Kidney epithelial cell (primary cell): ENCODE measurements at places on chromosomes 16 and 17.

DNA sequence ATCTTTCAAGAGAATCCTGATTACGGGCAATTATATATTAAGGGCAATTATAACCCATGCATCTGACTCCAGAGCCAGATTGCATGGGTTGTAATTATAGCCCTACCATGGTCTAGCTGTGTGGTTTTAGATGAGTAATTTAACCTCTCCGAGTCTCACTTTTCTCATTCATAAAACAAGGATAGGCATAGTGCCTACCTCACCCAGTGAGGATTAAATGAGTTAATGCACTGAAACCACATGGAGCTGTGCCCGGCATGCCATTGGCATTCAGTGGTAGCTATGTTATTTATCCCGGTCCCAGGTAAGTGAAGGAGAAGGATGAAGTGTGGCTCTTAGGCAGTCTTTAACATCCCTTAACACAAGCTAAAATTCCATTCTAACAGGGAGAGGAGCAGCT lies 6.3 kb downstream of the SNX20 start:
- DNase-seq, result no peak

DNA sequence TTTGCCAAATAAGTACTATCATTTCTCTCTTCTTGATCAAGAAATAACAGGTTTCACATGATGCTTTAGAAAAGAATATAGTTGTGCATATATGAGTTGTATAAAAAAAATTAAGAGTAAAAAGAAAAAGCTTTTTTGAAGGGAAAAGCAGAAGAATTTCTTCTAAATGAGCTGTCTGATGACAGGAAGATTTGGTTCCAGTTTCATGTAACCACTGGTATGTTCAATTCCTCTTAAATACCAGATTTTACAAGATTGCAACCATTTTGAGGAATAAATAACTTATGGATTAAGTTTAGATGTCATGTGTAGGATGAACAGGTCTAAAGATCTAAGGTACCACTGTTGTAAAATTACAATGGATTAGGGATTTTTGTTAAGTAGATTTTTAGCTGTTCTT lies 45.0 kb downstream of the VMP1 start:
- no peak for DNase-seq

DNA sequence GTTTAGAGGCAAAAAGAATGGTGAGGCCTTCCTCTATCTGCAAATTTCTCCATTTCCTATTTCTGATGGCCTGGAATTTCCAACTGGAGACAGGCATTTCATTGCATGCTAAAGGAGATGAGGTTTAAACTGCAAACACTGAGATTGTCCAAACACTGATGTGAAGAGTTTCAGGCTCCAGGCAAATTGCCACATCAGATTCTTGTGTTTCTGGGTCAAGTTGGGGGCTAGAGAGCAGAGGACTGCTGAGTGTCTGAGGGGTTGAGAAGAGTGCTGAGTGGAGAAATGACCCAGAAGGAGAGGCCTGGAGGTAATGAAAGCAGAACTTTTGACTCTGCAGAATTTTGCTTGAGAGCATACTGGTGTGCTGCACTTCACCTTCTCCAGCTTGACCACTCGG lies 216.7 kb upstream of the MPHOSPH6 start:
- no peak for DNase-seq

- DNase-seq, result no peak
Measured at GRCh38 chr17:3955673-3955988, 8.6 kb downstream of the ATP2A3 start.

GRCh38 chr16:58409316-58409973 lies 17.2 kb downstream of the GINS3 start:
- peak; percentile 56 for DNase-seq

GRCh38 chr16:19808061-19808641 lies 76.5 kb downstream of the GPRC5B start:
- no peak for DNase-seq

- DNase-seq, result no peak
Measured at GRCh38 chr16:54026456-54026855, 260.1 kb downstream of the IRX3 start.

- DNase-seq, result peak; percentile 50
Measured at GRCh38 chr16:11632455-11632939, 35.8 kb upstream of the SNN start.

- no peak for DNase-seq
Measured at GRCh38 chr17:33779234-33779591, 475.9 kb upstream of the CCL2 start.

GRCh38 chr17:59371416-59372100 lies 40.1 kb downstream of the YPEL2 start:
- DNase-seq, result no peak

DNA sequence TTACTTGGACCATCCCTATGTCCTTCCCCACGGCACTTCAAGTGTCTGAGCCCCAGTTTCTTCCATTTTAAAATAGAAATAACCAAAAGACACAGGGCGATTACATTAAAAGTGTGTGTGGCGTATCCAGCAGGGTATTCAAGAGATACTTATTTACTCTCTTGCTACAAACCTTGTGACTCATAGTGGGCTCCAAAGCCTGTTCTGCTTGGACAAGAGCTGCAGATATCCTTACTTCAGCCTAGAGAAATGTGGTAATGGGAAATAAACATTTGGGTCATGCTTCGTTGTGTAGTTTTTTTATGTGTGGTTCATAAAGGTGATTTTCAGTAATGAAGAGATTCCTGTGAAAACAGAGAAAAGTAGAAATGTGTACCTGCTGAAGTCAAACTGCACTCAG lies 288.9 kb upstream of the CDH11 start:
- peak; percentile 54 for DNase-seq

DNA sequence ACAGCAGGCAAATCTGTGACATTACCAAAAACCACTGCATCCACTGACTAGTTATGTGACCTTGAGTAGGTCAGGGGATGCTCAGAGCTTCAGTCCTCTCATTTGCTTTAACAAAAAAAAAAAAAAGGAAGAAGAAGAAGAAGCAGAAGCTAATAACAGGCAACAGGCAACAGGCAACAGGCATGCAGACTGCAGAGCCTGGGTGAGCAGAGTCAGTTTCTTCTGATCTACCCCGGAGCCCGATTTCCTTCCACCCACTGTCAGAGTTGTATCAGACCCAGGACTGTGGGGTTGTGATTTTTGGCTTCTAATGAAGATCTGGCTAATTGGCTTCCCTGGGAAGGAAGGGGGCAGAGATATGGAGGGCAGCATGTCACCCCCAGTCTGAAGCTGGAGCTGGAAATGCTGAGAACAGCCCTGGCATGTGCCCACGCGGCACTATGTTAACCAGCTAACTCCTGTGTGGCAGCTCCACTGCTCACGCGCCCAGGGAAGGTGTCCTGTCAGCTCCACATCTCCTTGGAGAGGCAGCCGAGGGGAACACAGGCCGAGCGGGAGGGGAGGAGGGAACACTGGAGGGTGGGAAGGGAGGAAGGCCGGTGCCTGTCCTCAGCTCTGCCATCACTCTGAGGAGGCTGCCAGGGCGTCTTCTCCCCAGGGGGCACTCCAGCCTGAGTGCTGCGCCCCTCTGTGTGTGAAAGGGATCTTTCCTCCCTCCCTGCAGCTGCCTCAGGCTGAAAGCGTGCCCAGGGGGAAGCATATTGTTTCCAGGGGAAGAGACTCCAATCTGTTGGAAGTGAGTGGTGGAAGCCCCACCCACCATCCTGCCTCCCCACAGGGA lies 17.6 kb downstream of the SRCIN1 start:
- DNase-seq, result no peak
